ENCODE measurements at places on chromosomes 16 and 17. TPM values are rescaled to one million over a fixed set of nuclear protein-coding genes. Genes with fewer than 3 reads are reported as not detected.

TBC1D3K gene
- not detected for polyA plus RNA-seq

MYO15A gene
- polyA plus RNA-seq, result 0.45 TPM

CNTNAP4 gene
- polyA plus RNA-seq, result not detected

CLEC3A gene
- polyA plus RNA-seq, result not detected

HS3ST3A1 gene
- 0.07 TPM for polyA plus RNA-seq

VTN gene
- 2.1 TPM for polyA plus RNA-seq

TBC1D3H gene
- not detected for polyA plus RNA-seq

MINK1 gene
- 25.8 TPM for polyA plus RNA-seq

WBP2 gene
- polyA plus RNA-seq, result 107 TPM

ANKFN1 gene
- polyA plus RNA-seq, result 0.28 TPM

SCN4A gene
- polyA plus RNA-seq, result 25.6 TPM

FNDC8 gene
- polyA plus RNA-seq, result 0.09 TPM

KLHDC4 gene
- polyA plus RNA-seq, result 28.1 TPM

TBC1D3 gene
- polyA plus RNA-seq, result not detected

KCNJ16 gene
- polyA plus RNA-seq, result 13.7 TPM

C16orf92 gene
- polyA plus RNA-seq, result not detected

SPATA32 gene
- 0.05 TPM for polyA plus RNA-seq

PDE6G gene
- 0.45 TPM for polyA plus RNA-seq

KCNAB3 gene
- polyA plus RNA-seq, result 1.7 TPM

TGFB1I1 gene
- polyA plus RNA-seq, result 32.0 TPM

PIRT gene
- not detected for polyA plus RNA-seq

EFNB3 gene
- polyA plus RNA-seq, result 0.89 TPM

CFDP1 gene
- 40.9 TPM for polyA plus RNA-seq

NEUROD2 gene
- 0.01 TPM for polyA plus RNA-seq

FAM83G gene
- polyA plus RNA-seq, result 5.8 TPM

SOST gene
- not detected for polyA plus RNA-seq

USP31 gene
- polyA plus RNA-seq, result 3.3 TPM

RDM1 gene
- not detected for polyA plus RNA-seq

SLC16A11 gene
- polyA plus RNA-seq, result 2.2 TPM

Measured in adipose tissue (tissue), 3 donors.